ENCODE measurements at places on chromosomes 5 and 9. TPM values are rescaled to one million over a fixed set of nuclear protein-coding genes. Genes with fewer than 3 reads are reported as not detected.

GRCh38 chr5:135242866-135243555 lies 156.0 kb downstream of the MACROH2A1 start:
- peak; percentile 93 for DNase-seq

The SLC6A3 gene
- not detected for total RNA-seq

The ZNF366 gene
- not detected for total RNA-seq

The MARCOL gene
- not detected for total RNA-seq

All from MG63 (cell line).